ENCODE measurements at places on chromosomes 13 and 19.

- no peak for DNase-seq
Measured at GRCh38 chr13:99357941-99358340, 50.7 kb upstream of the GPR183 start.

- DNase-seq: no peak
Measured at GRCh38 chr13:37187621-37188020, 82.2 kb upstream of the CSNK1A1L start.

- DNase-seq: no peak
Measured at GRCh38 chr13:33206945-33207614, 78.5 kb downstream of the STARD13 start.

GRCh38 chr19:4645718-4646117 is 6.4 kb downstream of the TNFAIP8L1 start:
- DNase-seq: no peak

GRCh38 chr13:44649104-44649428 is 72.9 kb upstream of the TSC22D1 start:
- peak; percentile 66 for DNase-seq

GRCh38 chr19:49988433-49988832 is 27.5 kb upstream of the SIGLEC11 start:
- no peak for DNase-seq

- no peak for DNase-seq
Measured at GRCh38 chr19:40625406-40626120, 24.4 kb downstream of the LTBP4 start.

- DNase-seq: no peak
Measured at GRCh38 chr13:27130979-27131623, 40.5 kb downstream of the USP12 start.

DNA sequence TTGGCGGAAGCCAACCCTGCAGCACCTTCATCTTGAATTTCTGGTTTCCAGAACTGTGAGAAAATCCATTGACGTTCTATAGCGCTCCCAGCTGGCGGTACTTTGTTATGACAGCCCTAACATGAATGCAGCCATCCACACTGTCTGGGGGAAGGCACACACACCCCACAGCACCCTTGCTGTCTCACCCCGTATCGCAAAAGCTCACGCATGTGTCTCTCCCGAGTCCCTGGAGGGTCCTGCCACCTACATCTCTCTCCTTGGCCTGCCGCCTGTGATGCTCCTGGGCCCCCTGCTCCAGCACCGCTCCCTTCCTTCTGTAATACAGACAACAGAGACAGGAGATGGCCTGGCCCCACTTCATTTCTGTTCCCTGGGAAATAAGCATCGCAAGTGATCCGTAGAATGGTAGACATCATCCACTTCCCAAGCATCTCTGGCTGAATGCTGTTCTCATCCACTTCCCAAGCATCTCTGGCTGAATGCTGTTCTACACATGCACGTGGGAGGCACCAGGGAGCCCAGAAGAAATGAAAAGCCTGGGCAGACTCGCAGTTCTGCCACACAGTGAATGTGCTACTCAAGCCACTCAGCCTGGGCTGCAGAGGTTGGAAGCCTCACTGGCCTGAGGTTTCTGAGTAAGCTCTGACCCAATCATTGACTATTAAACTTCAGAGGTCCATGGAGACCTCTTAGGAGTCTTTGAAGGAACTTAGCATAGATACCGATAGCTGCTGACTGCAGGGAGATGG is 29.6 kb downstream of the EPN1 start:
- no peak for DNase-seq

DNA sequence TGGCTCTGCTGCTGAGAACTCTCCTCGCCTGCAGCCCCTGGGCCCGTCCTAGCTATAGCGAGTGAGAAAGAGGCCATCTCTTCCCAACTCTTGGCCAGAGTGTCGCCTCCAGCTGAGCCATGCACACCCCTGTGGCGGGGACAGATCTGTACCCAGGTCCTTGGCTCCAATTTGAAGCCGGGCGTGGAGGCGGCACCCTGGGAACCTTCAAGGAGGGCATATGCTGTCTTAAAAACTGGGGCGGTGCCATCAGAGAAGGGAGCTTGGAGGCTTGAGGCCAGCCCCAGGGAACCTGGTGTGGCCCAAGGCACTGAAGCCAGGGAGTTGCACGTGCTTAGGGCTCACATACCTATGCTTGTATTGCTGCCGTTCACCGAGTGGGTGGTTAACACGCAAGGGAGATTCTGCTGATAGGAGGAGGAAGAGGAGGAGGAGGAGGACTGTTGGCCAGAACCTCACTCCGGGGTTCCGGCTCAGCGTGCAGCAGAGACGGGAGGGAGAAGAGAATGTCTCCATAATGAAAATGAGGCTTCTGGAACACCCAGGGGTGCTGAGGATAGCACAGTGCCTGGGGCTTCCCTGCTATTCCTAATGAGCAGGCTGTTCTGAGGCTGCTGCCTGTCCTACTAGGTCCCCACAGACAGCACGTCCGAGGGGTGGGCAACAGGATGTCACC is 40.7 kb downstream of the COMP start:
- no peak for DNase-seq

DNA sequence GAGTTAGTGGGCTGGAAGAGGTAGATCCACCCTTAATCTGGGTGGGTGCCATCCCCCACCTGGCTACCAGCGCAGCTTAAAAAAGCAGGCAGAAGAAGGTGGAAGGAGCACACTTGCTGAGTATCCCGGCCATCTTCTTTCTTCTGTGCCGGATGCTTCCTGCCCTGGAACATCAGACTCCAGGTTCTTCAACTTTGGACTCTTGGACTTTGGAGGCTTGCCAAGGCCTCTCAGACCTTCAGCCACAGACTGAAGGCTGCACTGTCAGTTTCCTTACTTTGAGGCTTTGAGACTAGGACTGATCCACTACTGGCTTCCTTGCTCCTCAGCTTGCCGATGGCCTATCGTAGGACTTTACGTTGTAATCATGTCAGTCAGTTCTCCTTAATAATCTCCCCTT is 127.6 kb upstream of the GPC6 start:
- no peak for DNase-seq

- DNase-seq: no peak
Measured at GRCh38 chr13:28013482-28013881, 25.0 kb upstream of the URAD start.

GRCh38 chr19:44515031-44515430 is 14.4 kb downstream of the CEACAM20 start:
- DNase-seq: no peak

DNA sequence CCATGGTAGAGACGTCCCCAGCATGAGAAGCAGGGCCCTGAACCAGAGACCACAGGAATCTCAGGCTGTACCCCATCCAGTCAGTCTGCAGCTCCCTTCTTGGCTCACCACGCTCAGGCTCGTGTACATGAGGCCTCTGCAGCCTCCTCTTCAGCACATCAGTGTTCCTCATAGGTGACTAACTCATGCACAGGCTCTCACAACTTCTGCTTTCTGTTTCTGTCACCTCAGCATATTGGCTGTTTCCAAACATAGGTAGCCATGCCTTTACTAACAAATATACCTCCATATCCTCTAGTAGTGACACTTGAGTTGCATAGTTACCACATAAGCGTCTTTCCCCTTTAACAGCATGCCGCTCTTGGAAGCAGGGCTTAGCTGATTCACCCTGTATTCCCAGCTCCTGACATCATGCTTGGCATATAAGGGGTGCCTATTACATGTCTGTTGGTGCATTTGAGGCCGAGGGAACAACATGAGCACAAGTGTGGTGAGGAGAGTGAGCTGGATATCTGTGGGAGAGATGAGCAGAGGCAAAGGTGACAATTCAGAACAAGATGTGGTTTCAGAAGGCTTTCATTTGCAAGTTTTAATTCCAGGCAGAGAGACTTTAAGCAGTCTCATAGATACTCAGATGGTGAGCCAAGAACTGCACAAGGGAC is 16.7 kb downstream of the ZNF473 start:
- no peak for DNase-seq

DNA sequence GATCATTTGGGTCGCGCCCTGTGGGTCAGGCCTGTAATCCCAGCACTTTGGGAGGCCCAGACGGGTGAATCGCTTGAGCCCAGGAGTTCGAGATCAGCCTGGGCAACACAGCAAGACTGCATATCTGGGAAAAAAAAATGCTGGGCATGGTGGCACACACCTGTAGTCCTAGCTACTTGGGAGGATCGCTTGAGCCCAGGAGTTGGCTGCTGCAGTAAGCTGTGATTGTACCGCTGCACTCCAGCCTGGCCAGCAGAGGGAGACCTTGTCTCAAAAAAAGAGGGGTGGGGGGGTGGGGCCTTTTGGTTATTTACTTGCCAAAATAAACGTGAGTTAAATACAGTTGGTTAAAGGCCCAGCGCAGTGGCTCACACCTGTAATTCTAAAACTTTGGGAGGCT is 9.8 kb upstream of the ZNF544 start:
- DNase-seq: no peak

GRCh38 chr19:47691782-47692181 is 21.4 kb upstream of the EHD2 start:
- DNase-seq: no peak

DNA sequence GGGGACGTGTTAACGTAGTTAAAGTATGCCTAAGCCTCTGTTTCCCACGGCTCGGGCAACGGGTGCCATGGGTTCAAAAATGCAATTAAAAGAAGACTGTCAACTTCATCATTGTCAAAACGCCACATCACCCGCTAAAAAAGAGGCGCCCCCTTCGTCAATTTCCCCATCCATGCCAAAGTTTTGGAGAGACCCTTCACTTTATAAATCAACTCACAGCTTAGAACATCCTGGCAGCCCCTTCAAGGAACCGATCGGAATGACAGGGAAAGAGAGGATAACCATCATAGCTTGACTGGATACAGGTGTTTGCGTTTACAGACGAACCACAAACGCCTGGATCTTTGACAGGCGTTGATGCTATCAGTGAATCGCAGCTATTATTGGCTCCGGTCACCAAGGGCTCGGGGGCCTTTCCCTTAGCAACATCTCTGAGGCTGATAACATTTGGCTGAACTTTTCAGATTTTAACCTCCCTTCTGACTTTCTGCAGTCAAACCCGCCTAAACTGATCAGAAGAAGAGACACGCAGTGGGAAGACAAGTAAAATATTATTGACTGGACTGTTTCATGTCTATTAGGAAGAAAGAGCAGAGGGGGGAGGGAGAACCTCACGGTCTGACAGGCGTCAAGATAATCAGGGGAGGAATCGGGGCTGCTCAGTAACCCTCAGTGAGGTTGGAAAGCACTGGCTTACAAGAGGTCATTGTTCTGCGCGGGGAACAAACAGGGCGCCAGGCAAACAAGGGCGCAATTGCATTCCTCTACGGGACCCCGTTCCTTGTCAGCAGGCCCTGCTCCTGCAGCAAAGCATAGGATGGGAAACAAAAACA is 322.5 kb upstream of the ZNF507 start:
- no peak for DNase-seq

- DNase-seq: no peak
Measured at GRCh38 chr13:20994441-20994821, 67.0 kb downstream of the LATS2 start.

GRCh38 chr13:77800219-77800618 is 102.7 kb downstream of the SLAIN1 start:
- DNase-seq: no peak

DNA sequence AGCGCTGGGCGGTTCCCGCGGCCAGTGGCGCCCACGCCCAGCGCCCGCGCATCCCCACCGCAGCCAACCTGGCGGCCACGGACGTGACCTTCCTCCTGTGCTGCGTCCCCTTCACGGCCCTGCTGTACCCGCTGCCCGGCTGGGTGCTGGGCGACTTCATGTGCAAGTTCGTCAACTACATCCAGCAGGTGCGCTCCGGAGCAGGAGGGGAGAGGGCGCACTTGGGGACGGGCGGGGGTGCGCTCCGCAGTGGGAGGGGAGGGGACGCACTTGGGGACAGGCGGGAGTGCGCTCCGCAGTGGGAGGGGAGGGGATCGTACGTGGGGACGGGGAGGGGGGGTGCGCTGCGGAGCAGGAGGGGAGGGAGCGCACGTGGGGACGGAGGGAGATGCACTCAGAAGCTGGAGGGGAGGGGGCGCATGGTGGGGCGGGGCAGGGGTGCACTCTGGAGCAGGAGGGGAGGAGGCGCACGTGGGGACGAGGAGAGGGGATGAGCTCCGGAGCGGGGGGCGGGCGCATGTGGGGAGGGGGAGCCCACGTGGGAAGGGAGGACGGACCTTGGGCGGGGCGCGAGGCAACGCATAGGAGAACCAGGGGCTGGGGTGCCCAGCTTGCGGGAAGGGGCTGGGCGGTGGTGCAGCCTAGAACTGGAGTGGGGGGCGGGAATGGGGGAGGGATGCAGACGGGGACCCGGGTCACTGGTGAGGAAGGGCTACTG is 1.5 kb downstream of the KISS1R start:
- DNase-seq: peak; percentile 27

DNA sequence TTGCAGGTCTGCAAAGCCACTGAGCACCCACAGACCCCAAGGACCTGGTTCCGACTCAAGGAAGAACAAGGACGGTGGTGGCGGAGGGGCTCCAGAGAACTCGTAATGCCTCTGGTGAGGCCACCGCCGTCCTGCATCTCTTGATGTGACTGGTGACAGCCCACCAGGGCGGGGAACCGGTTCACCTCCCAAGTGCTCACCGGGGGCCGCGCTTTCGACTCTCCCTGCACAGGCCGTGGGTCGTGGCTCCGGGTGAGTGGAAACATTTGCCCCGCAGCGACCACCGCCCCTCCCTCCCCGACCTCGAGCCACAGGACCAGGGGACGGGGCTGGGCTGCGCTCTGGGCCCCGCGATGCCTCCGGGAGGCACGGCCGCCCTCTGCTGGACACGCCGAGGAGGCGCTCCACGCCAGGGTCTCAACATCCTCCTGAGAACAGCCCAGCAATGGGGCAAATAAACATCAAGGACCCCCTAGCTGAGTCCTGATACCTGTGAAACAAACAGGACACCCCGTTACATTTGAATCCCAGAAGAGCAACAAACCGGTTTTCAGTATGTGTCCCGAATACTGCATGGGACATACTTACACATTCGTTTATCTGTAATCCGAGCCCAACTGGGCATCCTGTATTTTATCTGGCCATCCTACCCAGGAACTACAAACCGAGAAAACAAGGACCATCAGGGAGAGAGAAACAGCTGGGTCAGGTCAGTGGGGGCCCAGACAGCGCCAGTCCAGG is 3.9 kb upstream of the PLPP2 start:
- DNase-seq: peak; percentile 88

DNA sequence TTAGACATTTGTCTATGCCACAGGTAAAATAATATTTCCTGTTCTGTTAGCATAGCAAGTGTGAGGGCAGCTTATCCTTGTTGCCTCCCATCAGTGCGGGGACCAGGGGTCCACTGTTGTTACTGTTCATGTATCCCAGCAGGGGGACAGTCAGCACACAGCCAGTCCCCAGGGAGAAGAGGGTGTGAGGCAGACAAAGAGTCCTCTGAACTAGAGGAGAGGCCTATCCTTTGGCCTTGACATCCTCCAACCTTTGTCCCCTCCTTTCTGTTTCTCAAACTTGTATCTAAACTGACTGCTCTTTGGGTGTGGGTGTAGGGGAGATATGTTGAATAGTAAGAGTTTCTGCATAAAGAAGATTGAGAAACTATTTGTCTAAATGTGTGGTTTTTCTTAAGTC is 2.9 kb upstream of the GPR18 start:
- DNase-seq: no peak

GRCh38 chr13:46387064-46387851 is at the start of gene RUBCNL:
Gene RUBCNL, minus strand, starts transcription at chr13:46387252. Its CDS starts 14,777 bp downstream, at chr13:46372475.
- peak; percentile 80 for DNase-seq

GRCh38 chr13:92224052-92224821 is 825.8 kb downstream of the GPC5 start:
- DNase-seq: no peak

All from iPS-NIHi11 (cell line).